Small intestine (tissue), 16 donors: ENCODE measurements at places on chromosomes 1 and 21. TPM values are rescaled to one million over a fixed set of nuclear protein-coding genes. Genes with fewer than 3 reads are reported as not detected.
A peak's percentile ranks its signal among the peaks of the same experiment; 100 is the strongest.

SPRR1B gene
- 1.6 TPM for polyA plus RNA-seq

TMEM200B gene
- 4.9 TPM for polyA plus RNA-seq

DNA sequence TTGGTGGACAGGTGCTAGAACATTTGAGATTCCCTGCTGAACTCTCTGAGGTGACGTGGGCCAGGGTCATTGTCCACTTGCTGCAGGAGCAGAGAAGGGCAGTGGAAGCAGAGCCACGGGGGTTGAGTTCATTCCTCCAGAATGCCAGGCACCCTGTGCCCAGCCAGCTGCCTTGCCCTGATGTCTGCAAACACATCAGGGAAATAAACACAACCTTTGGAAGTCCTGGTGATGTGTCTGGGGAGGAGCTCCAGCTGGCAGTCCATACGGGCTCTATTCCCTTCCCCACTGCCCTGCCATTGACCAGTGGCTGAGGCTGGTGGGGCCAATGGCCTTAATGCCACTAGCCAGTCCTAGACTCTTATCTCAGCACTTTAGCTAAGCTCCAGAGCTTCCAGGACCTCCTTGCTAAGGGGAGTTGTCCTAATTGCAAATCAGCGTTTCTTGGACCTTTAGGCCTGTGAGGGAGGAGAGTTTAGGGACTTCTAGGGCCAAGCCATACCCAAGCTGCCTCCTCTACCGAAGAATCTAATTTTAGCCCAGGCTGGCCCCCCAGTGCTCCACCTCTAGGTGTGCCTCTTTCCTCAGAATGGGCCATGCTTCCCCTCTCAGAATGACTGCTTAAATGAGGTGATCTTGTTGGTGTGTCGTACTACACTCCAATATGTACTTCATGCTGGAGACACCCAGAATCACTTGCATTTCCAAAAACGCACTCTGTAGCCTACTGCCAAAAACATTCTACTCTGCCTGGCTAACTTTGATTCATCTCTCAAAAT lies 25.9 kb upstream of the MFSD2A start:
- DNase-seq: peak; percentile 89

- no peak for DNase-seq
These were observed 67.9 kb downstream of the MDM4 start for GRCh38 chr1:204583909-204584632.

DNA sequence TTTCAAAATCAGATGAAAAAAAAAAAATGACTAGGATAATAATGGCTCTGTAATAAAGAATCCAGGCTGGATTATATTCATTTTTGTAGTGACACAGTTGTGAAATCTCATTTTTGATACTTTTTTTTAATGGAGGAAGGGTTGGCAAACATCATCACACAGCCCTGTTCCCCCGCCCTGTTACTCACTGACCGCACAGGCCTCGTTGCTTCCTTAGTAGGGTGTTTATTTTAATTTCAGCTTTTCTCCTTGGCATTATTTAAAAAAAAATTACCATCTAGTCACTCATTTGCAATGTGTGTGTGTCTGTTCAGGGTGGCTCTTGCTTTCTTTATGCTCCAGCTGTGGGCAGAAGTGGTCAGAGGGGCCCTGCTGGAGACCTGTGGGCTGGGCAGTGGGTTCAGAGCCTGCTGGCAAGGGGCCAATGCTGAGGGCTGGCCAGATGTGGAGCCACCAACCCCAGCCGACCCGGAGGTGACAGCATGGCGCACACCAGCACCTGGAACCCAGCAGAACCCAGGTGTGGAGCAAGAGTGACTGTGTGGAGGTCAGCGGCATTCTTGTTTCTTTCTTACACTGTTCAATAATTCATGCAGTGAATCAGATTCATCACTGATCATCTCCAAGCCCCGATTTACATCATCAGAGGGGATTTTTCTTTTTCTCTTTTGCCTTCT lies 44.6 kb downstream of the ZSCAN20 start:
- DNase-seq: no peak

EDARADD gene
- not detected for polyA plus RNA-seq

DNA sequence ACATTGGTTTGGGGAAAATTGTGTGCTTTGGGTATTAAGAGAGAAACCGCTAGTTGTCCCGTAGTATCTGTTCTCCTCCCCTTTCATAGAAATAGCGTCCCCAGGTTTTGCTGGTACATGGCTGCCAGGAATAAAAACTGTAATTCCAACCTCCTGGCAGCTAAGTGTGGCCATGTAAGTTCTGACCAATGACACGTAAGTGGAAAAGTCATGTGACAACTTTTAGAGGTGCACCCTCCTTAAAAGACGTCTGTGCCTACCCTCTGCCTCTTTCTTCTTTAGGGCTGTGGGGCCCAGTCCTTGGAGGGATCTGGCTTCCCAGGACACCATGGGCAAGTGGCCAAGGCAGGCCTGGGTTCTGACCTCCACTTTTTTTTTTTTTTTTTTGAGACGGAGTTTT lies 59.3 kb downstream of the UMODL1 start:
- DNase-seq: no peak

- DNase-seq: no peak
These were observed 8.1 kb downstream of the PRSS38 start for GRCh38 chr1:227823537-227823936.

DNA sequence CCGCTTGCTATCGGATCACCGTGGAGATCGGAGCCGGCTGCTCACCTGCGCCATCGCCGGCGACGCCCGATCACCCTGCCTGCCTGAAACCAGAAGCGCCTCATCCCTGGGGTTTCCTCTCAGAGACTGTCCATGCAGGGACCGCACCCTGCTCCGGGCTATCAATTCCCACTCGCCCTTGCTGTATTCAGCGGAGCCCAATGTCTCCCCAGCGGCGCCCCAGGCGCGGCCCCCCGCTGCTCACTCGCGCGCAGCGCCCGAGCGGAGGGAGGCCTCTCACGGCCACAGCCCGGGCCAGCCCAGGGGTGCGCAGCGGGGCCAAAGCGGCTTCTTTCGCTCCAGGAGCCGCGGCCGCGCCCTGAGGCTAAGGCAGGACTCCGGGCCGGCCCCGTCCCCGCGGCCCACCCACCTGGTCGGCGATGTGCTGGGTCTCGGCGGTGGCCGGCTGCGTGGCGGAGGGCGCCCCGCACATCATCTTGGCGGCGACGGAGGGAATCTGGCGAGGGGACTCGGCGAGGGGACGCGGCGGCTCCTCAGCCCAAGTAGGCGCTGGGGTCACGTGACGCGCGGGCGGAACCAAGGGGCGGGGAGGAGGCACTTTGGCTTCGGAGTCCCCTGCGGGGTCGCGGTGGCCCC lies at the start of gene CSTB:
TSS of gene CSTB (minus strand) at position 514 of the 636 bp plus-strand sequence. CDS start at position 475, 39 bp downstream.
- DNase-seq: peak; percentile 93
